MG63 (cell line): ENCODE measurements at places on chromosomes 7 and 10. TPM values are rescaled to one million over a fixed set of nuclear protein-coding genes. Genes with fewer than 3 reads are reported as not detected.

The NPSR1 gene
- not detected in 2 replicates for total RNA-seq

DNA sequence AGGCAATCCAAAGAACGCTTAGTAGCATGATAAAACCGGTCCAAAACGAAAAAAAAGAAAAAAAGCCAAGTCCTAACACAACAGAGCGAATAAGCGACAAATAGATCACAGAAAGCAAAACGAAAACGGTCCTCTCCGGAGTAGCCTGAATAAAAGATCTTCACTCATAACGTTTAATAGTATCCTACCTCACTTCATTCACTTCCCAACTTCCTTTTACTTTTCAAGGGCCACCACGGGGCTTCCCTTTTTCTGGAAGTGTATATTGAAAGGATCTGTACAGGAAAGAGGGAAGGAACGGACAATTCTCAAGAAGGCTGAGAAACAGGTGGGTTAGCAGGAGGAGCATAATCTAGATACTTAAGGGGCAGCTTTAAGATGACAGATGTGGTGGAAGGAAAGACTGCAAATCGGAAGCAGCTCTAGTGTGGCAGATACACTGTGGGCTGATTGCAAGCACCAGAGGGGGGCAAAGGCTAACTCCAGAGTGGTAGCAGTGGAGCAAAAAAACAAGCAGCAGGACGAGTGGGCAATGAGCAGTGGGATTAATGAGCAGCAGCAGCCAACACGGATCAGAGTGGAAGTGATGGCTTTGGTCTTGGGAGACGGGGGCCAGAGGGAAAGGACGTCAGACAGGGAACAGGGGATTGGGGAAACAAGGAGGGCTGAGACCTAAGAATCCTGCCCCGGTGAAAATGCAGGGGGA lies 866 bp downstream of the CNOT4 start:
- no peak for DNase-seq

GRCh38 chr10:1724921-1725488 lies 12.3 kb downstream of the ADARB2 start:
- no peak for DNase-seq

The GPRIN2 gene
- not detected in 2 replicates for total RNA-seq

GRCh38 chr7:103966593-103967277 lies 22.7 kb downstream of the RELN start:
- DNase-seq: no peak

The CALHM3 gene
- total RNA-seq: not detected in 2 replicates

DNA sequence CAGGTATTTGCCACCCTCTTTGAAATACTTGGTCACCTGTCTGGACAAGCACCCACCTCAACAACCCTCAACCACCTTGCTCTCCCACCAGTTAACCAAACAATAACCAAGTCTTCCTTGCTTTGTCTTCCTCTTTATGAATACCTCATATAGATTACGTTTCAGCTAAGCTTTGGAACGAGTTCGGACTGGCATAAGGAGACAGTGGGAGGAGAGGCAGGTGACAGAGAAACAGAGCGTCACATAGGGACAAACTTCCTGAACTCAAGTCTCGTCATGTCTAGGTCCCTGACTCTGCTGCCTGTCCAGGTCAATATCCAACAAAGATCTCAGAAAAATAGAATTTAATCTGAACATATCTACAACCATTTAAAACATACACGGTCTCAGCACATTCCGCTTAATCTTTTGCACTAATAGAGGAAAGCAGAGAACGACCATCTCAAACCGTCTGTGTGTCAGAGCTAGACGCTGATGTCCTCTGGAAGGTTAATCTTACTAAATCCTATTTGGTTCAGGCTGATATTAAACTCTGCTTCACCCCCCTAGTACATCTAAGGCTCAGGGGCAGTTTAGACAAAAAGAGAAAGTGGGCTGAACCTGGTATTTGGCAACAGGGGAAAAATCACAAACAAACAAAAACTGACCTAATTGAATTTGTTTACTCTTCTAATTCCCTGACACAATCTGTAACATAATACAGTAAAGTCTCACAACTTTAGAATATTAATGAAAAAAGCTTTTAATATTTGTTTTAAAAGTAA lies 26.4 kb upstream of the SVOPL start:
- DNase-seq: no peak

The AGBL3 gene
- 0.40 TPM in 1 of 2 replicates, not detected in the other for total RNA-seq

DNA sequence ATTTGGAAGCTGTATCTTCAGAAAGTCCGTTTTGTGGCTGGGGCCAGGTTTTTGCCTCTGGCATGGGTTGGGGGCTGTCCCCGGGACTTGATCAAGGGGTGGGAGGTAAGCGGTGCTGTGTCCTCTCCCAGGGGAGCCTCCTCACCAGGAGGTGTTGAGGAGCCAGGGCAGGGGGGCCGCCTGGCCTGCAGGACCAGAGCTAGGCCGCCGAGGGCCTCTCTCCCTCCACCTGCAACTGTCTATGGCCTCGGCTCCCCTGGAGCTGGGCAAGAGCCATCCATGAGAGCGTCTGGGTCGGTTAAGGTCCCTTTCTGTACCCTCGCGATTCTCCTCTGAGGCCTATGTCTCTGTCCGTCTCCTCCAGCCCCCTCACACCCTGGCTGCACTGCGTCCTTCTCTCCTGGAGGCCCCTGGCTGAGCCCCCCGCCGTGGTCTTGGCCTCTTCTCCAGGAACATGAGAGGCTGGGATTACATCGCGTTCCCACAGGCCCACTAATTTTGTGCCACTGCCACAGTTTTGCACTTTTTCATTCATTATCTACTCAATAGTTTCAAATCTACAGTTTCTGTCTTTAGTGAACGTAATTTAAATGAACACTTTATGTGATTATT lies 20.6 kb downstream of the CALML5 start:
- DNase-seq: no peak

GRCh38 chr10:65550761-65551160 lies 1375.1 kb upstream of the LRRTM3 start:
- DNase-seq: no peak

GRCh38 chr10:61271127-61271780 lies 181.9 kb downstream of the TMEM26 start:
- no peak for DNase-seq

DNA sequence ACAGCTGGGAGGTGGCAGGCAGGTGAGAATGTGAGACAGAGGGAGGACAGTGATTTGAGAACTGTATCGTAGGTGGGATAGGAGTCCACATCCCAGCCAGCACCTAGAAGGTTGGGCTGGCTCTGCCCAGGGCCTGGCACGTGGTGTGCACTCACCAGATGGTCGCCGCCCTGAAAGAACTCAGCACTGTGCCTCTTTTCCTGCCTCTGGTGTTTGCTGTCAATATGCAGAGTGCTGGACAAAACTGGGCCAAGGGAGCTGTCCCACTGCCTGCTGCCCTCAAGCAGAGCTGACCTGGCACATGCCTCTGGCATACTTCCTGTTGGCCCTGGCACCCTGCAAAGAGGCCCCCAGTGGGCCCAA lies 36.8 kb downstream of the CHST3 start:
- DNase-seq: no peak

The PAOX gene
- total RNA-seq: 0.54 and 0.66 TPM in 2 replicates

GRCh38 chr7:73737491-73738219 lies 947 bp downstream of the ABHD11 start:
- no peak for DNase-seq

GRCh38 chr7:13448243-13448642 lies 541.2 kb downstream of the ETV1 start:
- no peak for DNase-seq

- DNase-seq: peak; percentile 86
Measured at GRCh38 chr7:6015917-6016652, 7.0 kb downstream of the AIMP2 start.

The VTI1A gene
- total RNA-seq: 12.0 and 19.1 TPM in 2 replicates

GRCh38 chr7:50446542-50446960 lies 3.6 kb downstream of the FIGNL1 start:
- peak; percentile 42 for DNase-seq

GRCh38 chr10:96906864-96907263 lies 74.8 kb downstream of the LCOR start:
- no peak for DNase-seq

The SUGCT gene
- 1.5 and 10.2 TPM in 2 replicates for total RNA-seq

The THSD7A gene
- not detected in 2 replicates for total RNA-seq

DNA sequence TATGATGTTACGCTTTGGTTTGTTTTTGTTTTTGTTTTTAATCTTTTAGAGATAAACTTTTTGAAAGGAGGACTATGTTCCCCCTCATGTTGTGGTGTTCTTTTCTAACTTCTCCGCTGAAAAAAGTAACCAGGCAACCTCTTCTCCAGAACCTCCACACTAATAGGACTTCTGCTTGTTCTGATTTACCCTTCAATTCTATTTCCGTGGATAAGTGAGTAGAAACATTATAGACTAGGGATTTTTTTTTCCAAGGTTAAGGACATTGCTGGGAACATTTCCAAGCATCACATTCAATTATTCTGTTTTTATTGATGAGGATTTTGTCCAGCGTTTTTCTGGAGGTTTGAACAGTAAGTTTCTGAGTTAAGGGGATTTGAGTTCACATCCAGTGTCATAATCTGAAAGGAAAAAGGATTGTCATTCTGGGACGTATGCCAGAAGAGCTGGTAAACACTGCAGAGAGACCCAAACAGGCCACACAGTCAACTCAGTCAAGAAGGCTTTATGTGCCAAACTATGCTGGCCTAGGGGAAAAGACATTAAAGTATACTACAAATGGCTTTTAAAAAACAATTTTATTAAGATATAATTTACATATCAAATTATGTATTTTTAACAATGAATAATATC lies 28.3 kb upstream of the RALA start:
- peak; percentile 6 for DNase-seq

DNA sequence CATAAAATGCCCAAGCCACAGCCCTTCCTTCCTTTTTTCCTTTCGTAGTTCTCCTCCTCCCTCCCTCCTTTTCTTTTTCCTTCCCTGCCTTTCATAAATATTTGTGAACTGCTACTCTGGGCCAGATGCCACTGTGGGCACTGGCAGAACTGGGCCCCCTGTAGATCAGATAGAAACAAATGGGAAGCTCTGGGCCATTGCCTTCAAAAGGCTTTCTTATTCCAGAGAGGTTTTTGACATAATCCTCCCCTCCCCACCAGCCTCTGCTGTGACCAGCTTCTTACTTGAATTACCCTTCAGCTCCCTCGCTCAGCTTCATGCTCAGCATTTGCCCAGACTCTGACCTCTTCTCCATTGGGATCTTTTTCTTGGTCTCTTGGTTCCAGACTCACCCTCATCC lies 886.8 kb downstream of the LRMDA start:
- peak; percentile 20 for DNase-seq

GRCh38 chr7:67788669-67789068 lies 792.0 kb downstream of the TYW1 start:
- no peak for DNase-seq

The MPP7 gene
- 3.8 and 8.3 TPM in 2 replicates for total RNA-seq

- no peak for DNase-seq
Measured at GRCh38 chr10:101394524-101395133, 40.7 kb downstream of the BTRC start.

GRCh38 chr7:67209256-67209655 lies 212.6 kb downstream of the TYW1 start:
- no peak for DNase-seq

DNA sequence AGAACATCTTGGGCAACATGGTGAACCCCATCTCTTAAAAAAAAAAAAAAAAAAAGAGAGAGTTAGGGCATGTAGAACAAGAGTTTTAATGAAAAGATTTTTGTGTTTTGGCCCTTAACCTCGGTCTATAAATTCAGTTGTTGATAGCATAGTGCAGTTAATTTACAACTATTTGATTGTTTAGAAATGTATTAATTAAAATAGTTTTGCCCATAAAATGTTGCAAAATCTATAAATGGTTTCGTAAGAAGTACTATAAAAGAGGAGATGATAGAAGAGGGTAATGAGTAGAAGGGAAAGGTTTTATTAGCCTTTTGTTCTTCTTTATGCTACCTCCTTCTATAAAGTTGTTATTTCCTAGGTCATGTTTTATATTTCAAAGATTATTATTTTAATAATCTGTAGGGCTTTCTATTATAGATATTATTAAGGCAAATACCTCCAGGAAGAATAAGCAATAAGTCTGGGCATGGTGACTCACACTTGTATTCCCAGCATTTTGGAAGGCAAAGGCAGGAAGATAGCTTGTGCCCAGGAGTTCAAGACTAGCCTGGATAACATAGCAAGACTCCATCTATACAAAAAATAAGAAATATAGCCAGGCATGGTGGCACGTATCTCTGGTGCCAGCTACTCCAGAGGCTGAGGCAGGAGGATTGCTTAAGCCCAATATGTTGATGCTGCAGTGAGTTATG lies 73.3 kb downstream of the MCU start:
- DNase-seq: no peak

- no peak for DNase-seq
Measured at GRCh38 chr7:30302656-30303311, 18.4 kb downstream of the ZNRF2 start.

DNA sequence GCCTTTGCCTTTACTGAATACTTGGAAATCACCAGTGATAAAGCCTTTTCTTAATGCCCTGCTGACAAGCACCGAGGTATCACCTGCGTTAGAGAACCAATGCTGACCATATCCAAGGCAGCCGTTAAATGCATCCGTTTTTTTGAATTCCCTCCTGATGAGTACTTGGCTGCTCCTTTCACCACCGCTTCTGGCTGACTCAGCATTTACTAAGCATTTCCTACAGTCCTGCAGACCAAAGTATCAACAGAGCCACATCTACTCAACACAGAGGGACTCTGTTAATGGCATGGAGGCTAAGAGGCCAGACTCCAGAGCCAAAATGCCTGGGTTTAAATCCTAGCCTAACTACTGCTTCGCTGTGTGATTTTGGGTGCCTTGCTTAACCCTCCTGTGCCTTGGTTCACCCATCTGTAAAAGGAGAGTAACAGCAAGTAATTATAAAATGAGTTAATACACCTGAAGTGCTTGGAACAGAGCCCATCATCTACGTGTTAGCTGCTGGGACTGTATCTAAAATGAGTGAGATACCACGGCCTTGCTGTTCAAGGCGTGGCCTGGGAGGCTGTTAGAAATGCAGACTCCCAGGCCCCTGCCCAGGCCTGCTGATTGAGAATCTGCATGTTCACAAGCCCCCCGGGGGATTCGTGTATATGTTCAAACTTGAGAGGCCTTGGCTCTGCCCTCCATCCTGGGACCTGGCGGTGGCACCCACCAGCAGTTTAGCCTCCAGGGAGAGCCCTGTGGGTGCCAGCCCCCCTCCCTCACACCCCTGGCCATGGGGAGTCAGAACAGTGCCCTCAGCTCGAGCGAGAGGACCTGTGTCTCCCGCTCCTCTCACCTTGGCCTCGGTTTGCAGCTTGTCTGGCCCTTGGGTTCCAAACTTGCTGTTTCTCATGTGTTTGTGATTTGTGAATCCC lies 30.8 kb upstream of the EFCAB10 start:
- no peak for DNase-seq

The CYP2C18 gene
- not detected in 2 replicates for total RNA-seq
